ENCODE measurements at places on chromosomes 12 and 14. TPM values are rescaled to one million over a fixed set of nuclear protein-coding genes. Genes with fewer than 3 reads are reported as not detected.
A peak's percentile ranks its signal among the peaks of the same experiment; 100 is the strongest.

Gene KLHDC1
- total RNA-seq = 11.4 TPM

Gene SPTLC2
- 79.7 TPM for total RNA-seq

Gene TRIM9
- 1.6 TPM for total RNA-seq

Gene AJUBA
- 5.3 TPM for total RNA-seq

Gene CCDC197
- total RNA-seq = not detected

Gene B4GALNT3
- 1.4 TPM for total RNA-seq

Gene ZFHX2
- total RNA-seq = 0.42 TPM

Gene DACT1
- 8.3 TPM for total RNA-seq

Gene CEP128
- total RNA-seq = 32.7 TPM

DNA sequence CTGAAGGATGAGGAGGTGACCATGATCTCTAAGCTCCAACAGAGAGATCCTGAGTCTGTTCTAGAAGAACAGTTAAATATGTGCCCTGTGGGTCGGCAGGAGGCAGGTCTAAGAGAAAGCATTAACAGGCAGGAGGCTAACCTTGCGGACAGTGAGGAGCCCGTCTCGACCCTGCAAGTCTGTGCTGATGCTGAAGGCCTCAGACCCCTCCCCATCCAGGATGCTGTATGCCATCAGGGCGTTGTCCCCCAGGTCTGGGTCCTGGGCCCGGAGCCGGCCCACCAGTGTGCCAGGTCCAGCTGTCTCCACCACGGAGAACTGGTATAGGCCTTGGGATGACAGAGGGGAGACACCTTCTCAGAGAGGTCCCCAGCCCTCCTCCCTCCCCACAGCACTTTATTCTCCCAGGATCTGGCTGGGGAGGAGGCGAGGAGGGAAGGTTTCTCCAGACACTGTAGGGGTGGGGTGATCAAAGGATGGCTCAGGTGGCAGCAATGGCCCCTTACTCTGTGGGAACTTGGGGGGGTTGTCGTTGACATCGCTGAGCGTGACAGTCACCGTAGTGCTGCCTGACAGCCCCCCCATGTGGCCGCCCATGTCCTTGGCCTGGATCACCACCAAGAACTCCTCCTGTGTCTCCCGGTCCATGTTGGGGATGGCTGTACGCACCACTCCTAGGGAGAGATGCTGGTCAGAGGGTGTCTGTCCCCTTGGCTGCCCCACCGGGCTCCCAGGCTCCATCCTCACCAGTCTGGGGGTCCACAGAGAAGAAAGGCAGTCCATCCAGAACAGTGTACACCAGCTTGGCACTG lies 3.1 kb downstream of the CDH24 start:
- H3K4me3 ChIP-seq = no peak overlapping the region
- H3K4me1 ChIP-seq = peaks cover 13% of the 10 kb centered on the region
- H3K36me3 ChIP-seq = peaks cover 10% of the 10 kb centered on the region
- DNase-seq = no peak
- H3K27ac ChIP-seq = no peak overlapping the region

DNA sequence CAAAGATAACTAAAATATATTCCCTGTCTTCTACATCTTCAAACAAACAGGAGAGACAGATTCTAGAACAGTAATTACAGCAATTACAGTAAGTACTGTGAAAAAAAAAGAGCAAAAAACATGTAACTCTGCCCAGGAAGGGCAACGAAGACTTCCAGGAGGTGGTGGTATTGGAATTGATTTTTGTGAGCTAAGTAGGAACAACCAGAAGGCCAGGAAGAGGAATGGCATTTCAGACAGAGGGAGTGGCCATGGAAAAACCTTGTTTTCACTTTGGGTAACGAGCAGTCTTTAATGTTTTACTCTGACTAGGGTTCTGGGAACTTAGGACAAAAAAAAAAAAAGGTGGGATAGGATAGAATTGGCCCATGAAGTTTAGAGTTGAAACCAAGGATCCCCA lies 196.3 kb upstream of the PLEKHG7 start:
- no peak for DNase-seq
- H3K4me3 ChIP-seq = no peak overlapping the region
- peak overlapping the region; percentile 87 for H3K27ac ChIP-seq
- no peaks in the 10 kb centered on the region for H3K27me3 ChIP-seq

- H3K4me1 ChIP-seq = peaks cover 69% of the 10 kb centered on the region
- peak; percentile 93 for DNase-seq
- no peak overlapping the region for H3K4me3 ChIP-seq
- H3K27ac ChIP-seq = peak overlapping the region; percentile 91
- no peaks in the 10 kb centered on the region for H3K27me3 ChIP-seq
Measured at GRCh38 chr12:111775205-111776193, 8.8 kb downstream of the ALDH2 start.

DNA sequence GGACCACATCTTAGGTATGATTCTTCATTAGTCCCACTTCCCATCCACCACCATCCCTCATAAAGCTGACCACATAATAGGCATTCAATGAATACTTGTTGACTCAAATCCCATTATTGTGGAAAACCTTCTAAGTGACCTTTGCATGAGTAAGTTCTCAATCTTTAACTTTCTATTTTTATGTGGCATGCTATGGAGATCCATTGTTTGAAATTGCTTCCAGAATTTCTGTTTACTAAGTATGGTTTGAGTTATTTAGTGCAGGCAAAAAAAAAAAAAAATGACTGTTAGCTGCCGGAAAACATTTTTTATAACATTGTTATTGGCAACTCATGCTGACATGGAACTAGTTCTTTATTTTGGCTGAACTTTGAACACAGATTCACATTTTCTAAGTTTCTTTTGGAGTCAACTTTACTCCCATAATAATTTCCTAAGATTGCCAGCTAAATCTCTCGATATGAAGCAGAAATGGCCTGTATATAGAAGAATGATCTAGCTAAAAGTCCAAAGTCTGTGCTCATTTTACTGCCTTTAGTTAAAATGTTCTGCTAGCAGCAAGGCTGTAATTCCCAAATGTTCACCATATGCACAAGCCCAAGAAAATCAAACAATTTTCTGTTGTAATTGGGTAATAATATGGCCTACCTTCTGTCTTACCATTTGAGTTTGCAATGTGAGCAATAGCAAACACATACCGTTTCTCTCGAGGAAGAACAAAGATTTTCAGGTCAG lies 77.9 kb downstream of the PTGER2 start:
- peaks cover 11% of the 10 kb centered on the region for H3K4me1 ChIP-seq
- no peaks in the 10 kb centered on the region for H3K36me3 ChIP-seq

DNA sequence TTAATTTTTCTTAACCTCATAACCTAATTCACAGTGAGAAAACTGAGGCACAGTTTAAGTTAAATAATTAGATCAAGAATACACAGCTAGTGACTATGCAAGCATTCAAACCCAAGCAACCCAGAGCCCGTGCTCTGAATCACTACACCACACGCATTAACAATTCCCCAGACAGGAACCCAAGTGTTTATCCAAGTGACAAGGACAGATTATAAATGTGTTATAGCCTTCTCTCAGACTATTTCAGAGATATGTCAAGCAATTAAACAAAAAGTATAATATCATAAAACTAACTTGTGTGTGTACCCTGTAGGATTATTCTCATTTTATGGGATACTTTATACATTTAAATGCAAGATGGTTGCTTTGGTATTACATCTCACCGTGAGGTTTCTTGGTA lies 43.8 kb downstream of the MED13L start:
- no peak for DNase-seq
- peaks cover 6% of the 10 kb centered on the region for H3K36me3 ChIP-seq
- H3K4me3 ChIP-seq = no peak overlapping the region
- peaks cover 25% of the 10 kb centered on the region for H3K4me1 ChIP-seq
- no peak overlapping the region for H3K27ac ChIP-seq
- no peaks in the 10 kb centered on the region for H3K27me3 ChIP-seq

DNA sequence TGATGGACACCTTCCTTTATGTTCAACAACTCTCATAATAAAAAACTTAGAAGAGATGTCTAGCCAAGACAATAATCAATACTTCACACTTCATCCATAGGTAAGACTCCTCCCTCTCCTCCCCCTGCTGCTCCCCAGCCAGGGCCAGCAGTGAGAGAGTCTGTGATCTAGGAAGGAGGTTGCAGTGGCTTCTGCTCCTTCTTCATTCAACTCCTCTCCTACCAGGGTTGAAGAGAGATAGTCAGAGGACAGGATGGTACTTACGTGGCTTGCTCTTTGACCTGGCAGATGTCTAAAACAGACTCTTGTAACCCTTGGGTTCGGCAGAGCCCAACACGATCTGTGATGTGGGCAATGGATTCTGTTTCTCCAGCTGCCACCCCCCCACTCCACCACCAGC lies 31.0 kb downstream of the DHRS2 start:
- DNase-seq = no peak
- no peaks in the 10 kb centered on the region for H3K27me3 ChIP-seq
- H3K27ac ChIP-seq = no peak overlapping the region
- no peaks in the 10 kb centered on the region for H3K36me3 ChIP-seq
- no peaks in the 10 kb centered on the region for H3K4me1 ChIP-seq
- H3K4me3 ChIP-seq = no peak overlapping the region

DNA sequence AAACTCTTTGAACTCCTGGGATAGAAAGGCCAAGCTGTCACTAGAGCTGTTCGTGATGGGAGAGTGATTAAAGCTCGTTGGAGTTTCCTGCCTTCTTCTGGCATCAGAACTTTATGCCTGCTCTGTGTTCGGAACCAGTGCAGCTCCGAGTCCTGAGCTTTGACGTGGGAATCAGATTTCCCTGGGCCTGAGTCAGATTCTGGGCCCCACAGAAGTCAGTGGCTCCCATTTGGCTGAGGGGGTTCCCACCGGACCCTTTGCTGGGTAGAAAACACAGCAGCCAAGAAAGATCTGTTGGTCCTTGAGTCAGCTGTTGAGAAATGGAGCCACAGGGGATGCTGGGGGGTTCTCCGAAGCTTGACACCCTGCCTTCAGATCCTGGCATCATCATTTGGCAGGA lies 238.0 kb downstream of the CHST11 start:
- H3K27ac ChIP-seq = no peak overlapping the region
- H3K36me3 ChIP-seq = no peaks in the 10 kb centered on the region
- DNase-seq = no peak
- peaks cover 23% of the 10 kb centered on the region for H3K4me1 ChIP-seq
- H3K4me3 ChIP-seq = no peak overlapping the region

DNA sequence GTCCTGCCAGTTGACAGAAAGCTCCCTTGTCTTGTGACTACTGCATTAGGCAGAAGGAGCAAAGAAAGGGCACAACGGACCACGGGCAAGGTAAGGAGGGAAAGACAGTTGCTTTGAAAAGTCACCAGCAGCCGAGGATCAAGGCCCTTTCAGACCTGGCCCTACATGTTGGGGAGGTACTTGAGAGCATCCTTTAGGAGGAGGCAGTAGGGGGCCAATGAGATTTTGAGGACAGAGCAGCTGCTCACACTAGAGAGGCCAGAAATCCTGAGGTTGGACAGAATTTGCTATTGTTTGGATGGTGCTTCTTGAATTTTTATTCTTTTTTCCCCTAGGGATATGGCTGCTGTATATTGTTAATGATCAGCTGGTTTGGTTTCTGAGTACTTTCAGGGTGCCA lies 135.5 kb upstream of the PZP start:
- no peaks in the 10 kb centered on the region for H3K27me3 ChIP-seq
- H3K27ac ChIP-seq = no peak overlapping the region
- no peak overlapping the region for H3K4me3 ChIP-seq
- DNase-seq = no peak

DNA sequence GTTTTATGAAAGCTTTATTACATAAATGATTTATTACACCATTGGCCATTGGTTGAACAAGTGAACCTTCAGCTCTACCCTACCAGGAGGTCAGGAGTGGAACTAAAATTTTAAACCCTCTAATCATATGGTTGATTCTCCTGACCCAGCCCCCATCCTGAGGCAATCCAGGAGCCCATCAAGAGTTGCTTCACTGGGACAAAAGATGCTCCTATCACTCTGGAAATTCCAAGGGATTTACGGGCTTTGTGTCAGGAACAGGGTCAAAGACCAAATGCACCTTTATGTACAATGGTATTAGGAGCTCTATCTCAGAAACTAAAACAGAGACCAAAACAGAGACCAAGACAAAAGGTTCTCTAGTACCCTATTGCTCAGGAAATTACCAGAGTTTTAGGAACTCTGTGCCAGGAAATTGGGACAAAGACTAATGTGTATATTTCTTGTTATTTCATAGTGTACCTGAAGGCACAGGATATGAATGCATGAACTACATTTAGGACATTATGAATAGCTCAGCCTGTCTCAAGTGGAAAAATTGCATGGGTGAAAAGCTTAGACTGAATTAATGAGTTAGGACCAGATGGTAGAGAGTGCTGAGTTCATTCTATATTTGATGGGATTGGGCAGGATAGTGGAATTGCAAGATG lies 171.7 kb upstream of the FLRT2 start:
- DNase-seq = no peak
- H3K27me3 ChIP-seq = no peaks in the 10 kb centered on the region
- H3K36me3 ChIP-seq = no peaks in the 10 kb centered on the region
- H3K4me3 ChIP-seq = no peak overlapping the region

GRCh38 chr14:95902273-95902826 lies 25.7 kb downstream of the TUNAR start:
- no peak overlapping the region for H3K4me3 ChIP-seq
- no peaks in the 10 kb centered on the region for H3K27me3 ChIP-seq
- no peak overlapping the region for H3K27ac ChIP-seq
- H3K4me1 ChIP-seq = no peaks in the 10 kb centered on the region
- DNase-seq = no peak
- H3K36me3 ChIP-seq = no peaks in the 10 kb centered on the region

DNA sequence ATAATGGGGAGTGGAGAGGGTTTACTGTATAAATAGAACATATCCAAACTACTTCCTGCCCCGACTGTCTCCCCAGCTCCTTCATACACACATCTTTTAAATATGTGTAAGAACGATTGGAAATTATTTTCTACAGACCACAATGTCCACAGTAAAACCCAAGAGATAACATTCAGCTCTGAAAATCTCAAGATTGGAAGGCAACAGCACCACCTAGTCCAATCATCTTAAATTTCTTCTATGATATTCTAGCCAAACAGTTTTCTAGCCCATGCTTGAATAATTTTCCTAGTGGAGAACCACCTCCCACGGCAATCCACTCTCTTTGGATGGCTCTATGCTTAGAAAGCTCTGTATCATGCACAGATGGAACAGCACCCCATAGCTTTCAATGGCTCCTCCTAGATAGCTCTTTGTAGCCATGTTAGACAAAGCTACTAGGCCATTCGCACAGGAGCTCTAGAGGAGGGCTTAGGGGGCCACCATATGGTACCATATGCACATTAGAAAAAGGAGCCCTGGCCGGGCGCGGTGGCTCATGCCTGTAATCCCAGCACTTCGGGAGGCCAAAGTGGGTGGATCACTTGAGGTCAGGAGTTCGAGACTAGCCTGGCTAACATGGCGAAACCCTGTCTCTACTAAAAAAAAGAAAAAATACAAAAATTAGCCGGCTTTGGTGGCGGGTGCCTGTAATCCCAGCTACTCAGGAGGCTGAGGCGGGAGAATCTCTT lies 18.1 kb downstream of the VDR start:
- H3K4me3 ChIP-seq = no peak overlapping the region
- peaks cover 24% of the 10 kb centered on the region for H3K4me1 ChIP-seq
- no peak for DNase-seq
- no peaks in the 10 kb centered on the region for H3K27me3 ChIP-seq

GRCh38 chr14:83909507-83909906 lies 1620.4 kb upstream of the FLRT2 start:
- H3K36me3 ChIP-seq = no peaks in the 10 kb centered on the region
- no peak overlapping the region for H3K27ac ChIP-seq
- H3K27me3 ChIP-seq = no peaks in the 10 kb centered on the region
- DNase-seq = no peak
